Caudate nucleus (tissue), 63 donors: ENCODE measurements at places on chromosomes 7 and 10.

- DNase-seq = no peak
Observed at GRCh38 chr10:86960003-86960862, 1.8 kb downstream of the SNCG start.

GRCh38 chr10:7102084-7102483 is 308.8 kb downstream of the SFMBT2 start:
- no peak for DNase-seq

DNA sequence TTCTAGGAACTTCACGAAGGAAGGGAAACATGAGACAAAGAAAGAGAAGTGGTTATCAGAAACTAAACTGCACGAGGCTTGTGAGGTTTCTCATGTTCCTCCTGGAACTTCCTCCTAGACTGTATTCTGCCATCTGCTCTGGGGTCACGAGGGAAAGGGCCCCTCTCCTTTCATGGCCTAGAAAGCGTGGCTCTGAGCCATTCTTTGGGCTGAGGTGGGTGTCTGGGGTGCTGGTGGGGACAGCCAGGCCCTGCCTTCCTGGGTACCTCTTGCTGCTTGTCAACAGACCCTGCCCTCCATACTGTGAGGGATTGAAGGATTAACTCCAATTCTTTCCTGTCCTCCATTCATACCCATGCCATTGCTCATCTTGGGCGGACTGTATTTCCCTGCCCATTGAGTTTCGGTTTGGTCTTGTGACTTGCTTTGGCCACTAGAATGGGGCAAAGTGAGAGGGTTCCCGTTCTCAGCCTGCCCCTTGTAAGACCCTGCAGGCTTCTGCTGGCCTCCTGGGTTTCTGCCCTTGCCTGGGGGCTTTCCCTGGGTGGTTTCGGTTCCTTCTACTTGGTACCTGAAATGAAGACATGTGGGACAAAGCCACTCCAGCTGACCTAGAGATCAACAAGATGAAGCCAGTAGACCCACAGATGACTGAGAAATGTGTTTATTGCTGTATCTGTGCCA is 14.9 kb upstream of the GIMAP8 start:
- no peak for DNase-seq

DNA sequence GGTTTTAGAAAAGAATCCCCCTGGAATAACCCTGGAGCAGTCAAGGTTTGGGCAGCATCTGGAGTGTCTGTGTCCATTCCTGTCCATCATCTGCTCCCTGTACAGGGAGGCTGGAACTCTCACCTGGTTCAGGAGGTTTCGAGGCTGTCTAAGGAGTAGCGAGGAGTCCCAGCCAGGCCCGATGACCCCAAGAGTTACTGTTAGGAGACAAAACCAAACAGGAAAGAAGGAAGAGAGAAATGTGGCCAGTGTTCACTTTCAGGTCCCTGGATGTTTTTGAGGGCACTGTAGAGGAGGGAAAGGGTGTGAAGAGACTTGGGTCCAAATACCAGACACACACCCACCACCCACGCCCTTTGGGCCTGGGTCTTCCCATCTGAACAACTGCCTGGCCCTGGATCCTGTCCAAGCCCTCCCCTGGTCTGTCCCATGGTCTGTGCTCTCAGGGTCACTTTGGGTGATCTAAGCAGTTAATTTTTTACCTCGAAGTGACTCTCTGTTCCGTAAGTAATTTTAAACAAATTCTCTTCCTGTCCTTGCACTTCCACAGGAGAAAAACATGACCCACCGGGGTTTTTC is 117.1 kb downstream of the ZMIZ1 start:
- DNase-seq = no peak

GRCh38 chr10:62662486-62662885 is 142.0 kb upstream of the ADO start:
- DNase-seq = no peak
